ENCODE measurements at places on chromosomes 4 and X.

- DNase-seq: no peak
Measured at GRCh38 chr4:88098993-88099752, 59.3 kb downstream of the ABCG2 start.

DNA sequence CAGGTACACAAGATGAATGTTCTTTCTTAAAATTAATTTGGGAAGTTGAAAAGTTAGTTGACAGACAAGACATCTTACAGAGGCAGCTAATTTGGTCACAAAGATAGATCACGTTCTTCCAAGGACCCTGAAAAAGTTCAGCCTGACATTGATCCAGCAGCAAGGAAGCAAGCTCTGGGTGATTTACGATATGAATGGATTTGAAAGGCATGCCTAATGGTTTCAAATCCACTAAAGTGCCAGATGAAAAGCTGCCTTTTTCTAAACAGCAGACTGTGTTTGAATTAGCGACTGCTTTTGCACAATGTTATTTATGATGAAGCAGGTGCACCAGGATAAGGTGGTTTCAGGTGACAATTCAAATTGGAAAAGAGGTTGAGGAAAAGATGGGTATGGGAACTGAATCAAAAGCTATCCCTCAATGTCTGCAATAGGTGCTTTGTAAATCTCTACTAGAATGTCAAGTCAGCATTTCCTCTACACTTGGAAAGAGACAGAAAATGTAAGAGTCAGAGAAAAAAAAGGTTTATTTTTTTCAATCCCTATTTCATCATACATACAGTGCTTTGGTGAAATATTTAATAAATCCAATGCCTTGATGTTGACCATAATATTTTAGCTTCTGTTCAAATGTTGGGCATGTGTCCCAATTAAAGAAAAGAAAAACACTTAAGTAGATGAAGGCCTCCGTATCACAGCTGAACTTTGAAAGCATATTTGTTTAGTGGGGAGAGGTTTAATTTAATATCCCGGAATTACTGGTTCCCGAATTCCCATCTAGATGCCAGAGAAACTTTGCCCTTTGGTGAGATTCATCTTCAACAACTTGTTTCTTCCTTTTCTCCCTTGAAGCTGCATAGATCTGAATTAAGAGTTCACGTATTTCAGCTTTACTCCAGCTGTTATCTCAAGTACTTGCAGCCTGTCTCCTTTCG lies 6.0 kb downstream of the RASGEF1B start:
- no peak for DNase-seq

GRCh38 chrX:118522230-118522926 lies 26.8 kb downstream of the DOCK11 start:
- no peak for DNase-seq

GRCh38 chr4:87574996-87575395 lies 33.3 kb upstream of the DSPP start:
- DNase-seq: no peak

GRCh38 chrX:28205905-28206304 lies 224.7 kb upstream of the DCAF8L1 start:
- no peak for DNase-seq

DNA sequence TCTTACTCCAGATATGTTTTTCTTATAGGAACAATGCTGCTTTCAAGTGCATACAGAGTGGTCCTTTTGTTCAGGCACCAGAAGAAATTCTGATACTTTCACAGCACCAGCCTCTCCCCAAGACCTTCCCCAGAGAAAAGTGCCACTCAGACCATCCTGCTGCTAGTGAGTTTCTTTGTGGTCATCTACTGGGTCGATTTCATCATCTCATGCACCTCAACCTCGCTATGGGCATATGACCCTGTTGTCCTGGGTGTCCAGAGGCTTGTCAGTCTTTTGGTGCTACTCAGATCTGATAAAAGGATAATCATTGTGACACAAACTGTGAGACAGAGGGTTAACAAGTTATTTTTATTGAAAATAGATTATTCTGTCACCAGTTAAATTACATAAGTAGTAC lies 39.5 kb downstream of the WDR13 start:
- no peak for DNase-seq

- DNase-seq: no peak
Measured at GRCh38 chrX:23434356-23434884, 99.8 kb downstream of the PTCHD1 start.

DNA sequence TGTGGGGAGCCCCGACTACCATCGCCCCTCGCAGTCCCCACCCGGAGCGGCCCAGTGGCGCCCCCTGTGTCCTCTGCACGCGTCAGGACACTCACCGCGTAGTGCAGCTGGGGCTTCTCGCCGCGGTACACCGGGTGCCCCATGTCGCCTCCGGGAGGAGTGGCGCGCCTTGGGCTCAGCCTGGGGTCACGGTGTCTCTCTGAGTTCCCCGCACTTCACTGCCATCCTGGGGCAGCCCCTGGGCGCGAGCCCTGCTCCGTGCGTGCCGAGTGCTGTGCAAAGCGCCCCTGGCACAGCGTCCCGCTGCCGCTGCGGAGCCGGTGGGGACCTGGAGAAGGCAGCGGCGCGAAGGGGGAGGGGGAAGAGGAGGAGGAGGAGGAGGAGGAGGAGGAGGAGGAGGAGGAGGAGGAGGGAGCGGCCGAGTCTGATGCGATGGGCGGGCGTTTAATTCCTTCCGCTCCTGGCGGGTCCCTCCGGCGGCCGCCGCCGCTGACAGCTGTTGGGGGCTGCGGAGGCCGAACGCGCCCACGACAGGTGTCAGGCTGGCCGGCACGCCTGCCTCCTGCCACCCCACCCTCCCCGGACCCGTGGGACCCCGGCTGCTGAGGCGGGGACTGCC lies 134.3 kb downstream of the AMELX start:
- DNase-seq: no peak

- no peak for DNase-seq
Measured at GRCh38 chr4:13492747-13493146, 8.6 kb upstream of the RAB28 start.

DNA sequence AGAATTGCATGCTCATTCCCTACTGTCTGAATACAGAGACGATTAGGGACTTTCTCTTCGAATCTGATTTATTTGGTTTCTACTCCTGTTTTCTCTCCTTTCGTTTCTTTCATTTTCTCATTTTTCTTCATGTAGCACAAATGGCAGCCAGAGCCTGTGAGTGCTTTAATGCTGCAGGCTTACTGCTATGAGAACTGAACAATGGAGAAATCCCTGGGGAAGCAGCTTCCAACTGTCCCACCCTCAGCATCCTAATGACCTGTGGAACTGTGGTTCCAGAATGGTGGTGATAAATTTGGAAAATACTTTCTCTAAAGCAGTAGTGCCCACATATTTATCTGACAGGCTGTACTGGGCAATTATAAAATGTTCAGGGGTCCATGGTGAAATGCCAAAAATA lies 930.4 kb downstream of the DMD start:
- no peak for DNase-seq

- DNase-seq: no peak
Measured at GRCh38 chrX:137847376-137847775, 281.4 kb downstream of the ZIC3 start.

- DNase-seq: no peak
Measured at GRCh38 chr4:63901304-63901703, 507.9 kb downstream of the TECRL start.

DNA sequence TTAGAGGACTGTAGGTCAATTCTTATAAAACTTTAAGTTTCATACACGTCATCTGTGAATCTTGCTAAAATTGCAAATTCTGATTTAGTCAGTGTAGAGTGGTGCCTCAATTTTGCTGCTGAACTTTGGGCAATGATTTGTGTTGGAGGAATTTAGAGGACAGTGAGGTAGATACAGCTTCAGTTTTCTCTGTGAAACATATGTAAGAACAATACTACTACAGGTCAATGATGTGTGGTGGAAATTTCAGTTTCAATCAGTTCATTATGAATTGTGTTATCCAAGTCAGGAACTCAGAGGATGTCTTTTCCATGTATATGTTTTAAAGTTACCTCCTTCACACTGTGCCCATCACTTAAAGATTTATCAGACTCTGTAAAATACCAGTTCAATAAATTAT lies 1597.8 kb upstream of the PCDH10 start:
- no peak for DNase-seq

DNA sequence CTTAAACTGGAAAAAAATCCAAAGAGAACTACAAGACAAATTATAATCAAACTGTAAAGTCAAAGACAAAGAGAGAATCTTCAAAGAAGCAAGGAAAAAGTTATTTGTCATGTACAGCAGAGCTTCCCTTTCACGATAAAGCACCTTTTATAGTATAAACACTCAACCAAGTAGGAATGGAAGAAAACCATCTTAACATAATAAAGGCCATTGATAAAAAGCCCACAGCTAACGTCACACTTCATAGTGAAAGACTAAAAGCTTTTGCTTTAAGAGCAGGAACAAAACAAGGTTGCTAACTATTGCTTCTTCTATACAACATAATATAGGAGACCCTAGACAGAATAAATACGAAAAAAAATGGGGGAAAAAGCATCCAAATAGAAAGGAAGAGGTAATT lies 595.7 kb upstream of the POU3F4 start:
- no peak for DNase-seq

- DNase-seq: no peak
Measured at GRCh38 chrX:25034889-25035288, 19.1 kb upstream of the ARX start.

DNA sequence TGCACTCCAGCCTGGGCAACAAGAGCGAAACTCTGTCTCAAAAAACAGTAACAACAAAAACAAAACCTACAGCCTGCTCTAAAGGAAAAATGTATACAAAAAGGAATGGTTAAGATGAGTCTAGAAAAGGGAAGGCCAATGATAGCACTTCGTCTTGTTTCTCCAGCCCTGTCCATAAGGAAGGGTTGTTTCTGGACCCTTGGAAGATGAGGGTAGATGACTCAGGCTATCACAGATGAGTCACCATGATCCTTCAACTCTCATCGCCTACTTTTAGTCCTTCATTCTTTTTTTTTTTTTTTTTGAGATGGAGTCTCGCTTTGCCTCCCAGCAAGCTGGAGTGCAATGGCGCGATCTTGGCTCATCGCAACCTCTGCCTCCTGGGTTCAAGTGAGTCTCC lies 8.8 kb downstream of the PLA2G12A start:
- no peak for DNase-seq

DNA sequence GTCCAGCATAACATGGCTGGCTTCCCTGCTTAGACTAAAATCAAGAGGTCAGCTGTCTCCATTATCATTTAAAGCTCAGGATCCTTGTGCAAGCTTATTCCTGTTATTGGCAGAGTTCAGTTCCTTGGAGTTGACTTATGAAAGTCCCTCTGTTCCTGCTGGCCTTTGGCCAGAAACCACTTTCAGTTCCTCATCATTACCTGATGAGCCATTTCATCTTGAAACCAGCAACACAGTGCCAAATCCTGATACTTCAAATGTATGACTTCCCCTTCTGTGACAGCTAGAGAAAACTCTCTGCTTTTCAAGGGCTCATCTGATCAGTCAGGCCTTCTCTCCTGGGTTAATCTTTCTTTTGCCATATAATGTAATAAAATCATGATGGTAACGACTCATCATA lies 110.6 kb upstream of the FSTL5 start:
- DNase-seq: no peak

DNA sequence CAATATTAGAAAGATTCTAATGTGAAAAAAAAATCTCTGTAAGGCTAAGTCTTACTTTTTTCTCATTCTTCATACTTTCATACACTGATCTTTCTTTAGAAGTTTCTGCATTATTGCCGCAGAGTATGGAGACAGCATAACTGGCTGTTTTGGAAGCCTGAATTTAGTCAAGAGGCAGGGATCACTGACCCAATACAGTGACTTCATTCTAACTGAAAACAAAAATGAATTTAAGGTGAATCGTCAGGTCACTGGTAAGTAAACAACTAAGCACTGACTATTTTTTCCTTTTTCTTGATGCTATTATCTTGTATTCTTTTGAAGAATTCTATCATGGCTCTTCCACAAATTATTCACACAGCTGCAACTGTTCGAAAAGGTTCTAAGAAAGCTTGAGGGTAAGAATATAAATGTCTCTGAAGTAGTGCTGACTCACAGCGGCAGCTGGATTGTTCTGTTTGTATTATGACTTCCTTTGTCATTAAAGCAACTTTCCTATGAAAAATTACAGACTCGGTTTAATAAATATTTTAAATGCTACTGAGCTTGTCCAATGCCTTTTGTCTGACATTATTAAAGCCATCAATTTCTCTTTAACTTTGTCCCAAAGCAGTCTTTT lies 609.3 kb downstream of the FSTL5 start:
- DNase-seq: no peak

- no peak for DNase-seq
Measured at GRCh38 chr4:148215202-148215601, 227.0 kb downstream of the NR3C2 start.

DNA sequence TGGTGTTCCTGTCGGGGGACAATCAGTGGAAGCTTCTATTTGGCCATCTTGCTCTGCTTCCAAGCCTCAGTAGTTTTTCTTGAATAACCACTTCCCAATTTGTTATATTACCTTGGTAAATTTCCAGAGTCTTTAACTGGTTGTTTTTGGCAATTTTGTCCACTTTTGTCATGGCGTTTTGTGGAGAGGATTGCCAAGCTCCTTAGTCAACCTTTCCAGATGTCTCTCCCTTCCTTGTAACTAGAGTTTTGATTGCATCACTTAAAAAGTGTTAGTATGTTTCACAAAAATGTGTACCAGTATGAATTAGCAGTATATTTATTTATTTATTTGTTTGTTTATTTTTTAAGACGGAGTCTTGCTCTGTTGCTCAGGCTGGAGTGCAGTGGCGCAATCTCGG lies 15.8 kb upstream of the UXT start:
- no peak for DNase-seq

DNA sequence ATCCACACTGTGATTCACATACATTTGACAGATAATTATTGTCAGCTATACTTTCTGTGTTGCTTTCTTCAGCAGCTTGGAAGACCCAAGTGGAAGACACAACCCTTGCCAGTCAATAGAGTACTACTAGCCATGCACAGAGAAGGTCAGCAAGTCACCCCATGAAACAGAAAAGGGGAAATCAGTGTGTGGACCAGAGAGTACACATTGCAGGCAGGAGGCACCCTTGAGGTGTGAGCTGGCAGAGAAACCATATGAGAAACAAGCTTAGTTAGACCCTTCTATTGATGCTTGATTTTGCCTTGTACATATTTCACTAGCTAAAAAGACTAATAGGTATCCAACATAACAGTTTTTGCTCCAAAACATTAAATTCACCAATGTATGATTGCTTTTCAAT lies 99.5 kb downstream of the NLGN4X start:
- DNase-seq: no peak

GRCh38 chr4:38489011-38489861 lies 174.8 kb upstream of the KLF3 start:
- no peak for DNase-seq

GRCh38 chrX:12892716-12893115 lies 13.7 kb upstream of the TLR8 start:
- DNase-seq: no peak

DNA sequence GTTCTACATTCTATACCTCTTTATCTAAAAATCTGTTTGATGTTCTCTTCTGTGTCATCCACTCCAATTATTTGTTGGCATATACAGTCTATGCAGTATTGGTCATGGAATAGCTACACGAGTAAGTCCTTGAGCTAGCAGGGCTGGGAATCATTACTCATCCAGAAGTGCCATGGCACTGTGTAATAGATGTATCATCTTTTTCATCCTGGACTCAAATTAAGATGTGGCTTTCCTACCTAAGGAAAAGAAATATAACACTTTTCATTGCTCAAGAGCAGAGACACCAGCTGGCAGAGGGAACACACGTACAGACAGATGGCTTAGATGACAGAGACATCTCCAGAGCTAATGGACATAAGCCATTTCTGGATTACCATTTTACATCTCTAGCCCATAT lies 159.8 kb downstream of the FAM13A start:
- DNase-seq: no peak

GRCh38 chrX:4373791-4374190 lies 660.3 kb upstream of the PRKX start:
- no peak for DNase-seq

Measured in activated naive CD4-positive, alpha-beta T cell treated with anti-CD3 and anti-CD28 coated beads, Interleukin-2, amount 50 U/mL, for 72 hours (primary cell).